ENCODE measurements at places on chromosomes 3 and 15.

- no peak for DNase-seq
Measured at GRCh38 chr3:149382101-149382467, 4.6 kb upstream of the TM4SF1 start.

- DNase-seq = no peak
Measured at GRCh38 chr15:101539930-101540329, 50.4 kb upstream of the PCSK6 start.

DNA sequence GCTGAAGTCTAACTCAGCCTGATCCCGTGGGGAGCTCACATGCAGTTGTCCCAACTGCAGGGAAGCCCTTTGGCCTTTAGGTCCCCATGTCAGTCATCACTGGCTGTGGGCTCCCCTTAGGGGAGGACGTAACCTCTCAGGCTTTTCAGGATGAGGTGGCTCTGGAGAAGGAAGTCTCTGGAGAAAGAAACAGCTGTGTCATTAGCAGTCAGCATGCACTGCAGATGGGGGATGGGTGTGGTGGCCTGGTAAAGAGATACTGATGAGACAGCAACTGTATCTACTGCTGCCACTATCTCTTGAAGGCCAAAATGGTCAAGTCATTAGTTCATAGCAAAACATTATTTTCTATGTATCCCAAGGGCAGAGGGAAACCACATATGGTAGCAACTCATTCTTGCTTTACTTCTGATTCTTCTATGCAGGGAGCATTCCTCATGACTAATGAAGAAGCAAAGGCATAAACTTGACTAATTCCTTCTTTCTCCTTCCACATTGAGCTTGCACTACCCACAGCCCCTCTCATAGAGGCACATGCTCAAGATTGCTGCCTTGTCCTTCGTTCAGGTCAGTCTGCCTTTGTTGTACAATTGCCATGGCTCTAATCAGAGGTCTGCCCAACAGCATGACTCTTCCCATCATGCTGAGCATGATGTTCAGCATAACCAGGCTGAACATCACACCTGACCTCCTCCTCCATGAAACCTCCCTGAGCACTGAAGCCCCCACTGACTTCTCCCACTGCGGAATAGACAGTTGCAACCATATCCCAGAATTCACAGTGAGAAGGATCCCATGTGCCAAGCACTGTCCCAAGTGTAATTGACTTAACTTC is 47.8 kb upstream of the TMEM158 start:
- no peak for DNase-seq

- DNase-seq = no peak
Measured at GRCh38 chr15:60208709-60209108, 189.1 kb downstream of the ANXA2 start.

- DNase-seq = no peak
Measured at GRCh38 chr3:102307442-102307841, 127.4 kb upstream of the ZPLD1 start.

DNA sequence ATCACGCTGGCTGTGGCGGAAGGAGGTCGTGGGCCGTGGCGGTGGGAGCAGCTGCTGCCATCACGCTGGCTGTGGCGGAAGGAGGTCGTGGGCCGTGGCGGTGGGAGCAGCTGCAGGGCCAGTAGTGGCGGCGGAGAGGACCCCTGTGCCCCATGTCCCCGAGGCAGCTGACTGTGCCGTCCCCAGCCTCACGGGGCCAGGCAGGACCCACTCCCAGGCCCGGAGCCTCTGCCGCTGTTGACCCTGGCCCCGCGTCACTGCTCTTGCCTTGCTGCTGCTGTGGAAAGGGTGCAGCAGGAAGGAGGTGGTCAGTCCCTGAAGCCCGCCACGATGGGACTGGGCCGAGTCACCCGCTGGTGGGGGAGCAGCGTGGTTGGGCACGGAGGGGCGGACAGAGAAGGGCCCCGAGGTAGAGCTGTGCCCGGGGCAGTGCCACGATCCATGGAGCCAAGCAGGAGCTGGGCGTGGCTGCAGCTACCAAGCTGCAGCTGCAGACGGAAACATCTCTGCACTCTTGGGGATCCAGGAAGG is 71.2 kb downstream of the GLB1 start:
- no peak for DNase-seq

DNA sequence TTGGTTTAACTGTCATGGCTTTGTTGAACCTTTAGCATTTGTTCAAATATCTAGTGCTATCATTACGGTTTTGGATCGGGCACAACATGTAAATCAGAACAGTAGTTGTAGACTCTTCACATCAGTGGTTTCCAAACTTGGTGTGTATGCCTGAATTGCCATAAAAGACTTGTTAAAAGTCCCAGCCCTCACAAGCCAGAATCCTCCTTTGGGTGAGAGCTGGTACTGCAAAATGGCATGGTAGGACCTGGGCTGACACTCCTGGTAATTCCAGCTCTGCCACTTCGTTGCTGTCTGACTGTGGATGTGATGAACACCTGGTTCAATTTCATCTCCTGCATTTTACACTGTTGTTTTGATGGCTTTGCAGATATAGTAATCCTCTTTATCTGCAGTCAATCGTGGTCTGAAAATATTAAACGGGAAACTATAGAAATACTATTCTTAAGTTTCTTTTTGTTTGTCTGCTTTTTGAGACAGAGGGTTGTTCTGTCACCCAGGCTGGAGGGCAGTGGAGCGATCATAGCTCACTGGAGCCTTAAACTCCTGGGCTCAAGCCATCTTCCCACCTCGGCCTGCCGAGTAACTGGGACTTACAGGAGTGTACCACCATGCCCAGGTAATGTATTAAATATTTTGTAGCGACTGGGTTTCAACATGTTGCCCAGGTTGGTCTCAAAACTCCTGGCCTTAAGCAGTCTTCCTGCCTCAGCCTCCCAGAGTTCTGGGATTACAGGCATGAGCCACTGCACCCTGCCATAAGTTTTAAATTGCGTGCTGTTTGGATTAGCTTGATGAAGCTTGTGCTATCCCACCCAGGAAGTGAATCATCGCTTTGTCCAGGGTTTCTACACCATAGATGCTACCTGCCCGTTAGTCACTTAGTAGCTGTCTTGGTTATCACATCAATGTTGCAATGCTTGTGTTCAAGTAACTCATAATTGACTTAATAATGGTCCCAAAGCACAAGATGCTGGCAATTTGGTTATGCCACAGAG is 61.6 kb downstream of the RAB7A start:
- peak; percentile 69 for DNase-seq

GRCh38 chr15:80779658-80780415 is 667 bp downstream of the CEMIP start:
- DNase-seq = no peak

GRCh38 chr3:107739227-107739626 is 216.5 kb downstream of the BBX start:
- no peak for DNase-seq

DNA sequence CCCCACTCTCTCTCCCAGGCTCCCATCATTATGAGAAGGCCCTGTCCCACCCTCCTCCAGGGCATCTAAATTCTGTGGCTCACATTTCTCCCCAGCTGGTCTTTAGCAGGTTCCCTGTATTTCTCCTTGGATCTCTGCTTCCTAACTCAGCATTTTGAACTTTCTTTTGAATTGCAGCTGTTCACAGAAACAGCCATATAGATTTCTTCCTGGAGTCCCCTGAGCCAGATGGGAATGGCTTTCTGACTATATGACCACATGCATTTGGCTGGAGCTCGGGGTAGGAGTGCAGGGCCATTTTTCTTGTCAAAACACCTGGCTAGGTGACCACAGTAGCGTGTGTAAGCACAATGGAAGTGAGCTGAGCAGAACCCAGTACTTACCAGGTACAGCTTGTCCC is 22.0 kb downstream of the RBP2 start:
- DNase-seq = no peak

- no peak for DNase-seq
Measured at GRCh38 chr3:8937064-8938020, 25.9 kb downstream of the RAD18 start.

- DNase-seq = no peak
Measured at GRCh38 chr3:191919491-191920026, 458.6 kb downstream of the PYDC2 start.

DNA sequence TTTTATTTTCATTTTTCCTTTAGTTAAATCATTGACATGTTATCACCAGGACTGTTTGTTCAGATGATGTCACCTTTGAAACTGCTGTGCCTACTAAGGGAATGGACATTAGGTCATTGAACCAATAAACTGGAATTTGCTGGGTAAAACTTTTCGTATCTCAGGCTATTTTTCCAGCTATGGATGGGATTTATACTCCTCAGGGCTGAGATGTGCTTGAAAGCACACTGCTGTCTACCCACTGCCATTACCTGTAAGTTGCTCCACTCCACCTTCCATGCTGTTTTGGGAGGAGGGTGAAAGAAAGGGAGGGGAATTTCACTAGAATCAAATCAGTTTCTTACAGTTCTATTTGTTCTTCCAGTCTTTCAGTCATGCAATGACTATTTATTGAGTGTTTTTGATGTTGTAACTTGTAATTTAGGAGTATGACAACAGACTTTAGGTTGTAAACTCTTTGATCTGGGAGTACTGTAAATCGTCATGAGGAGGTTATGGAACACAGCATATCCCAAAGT is 11.3 kb downstream of the EHD4 start:
- no peak for DNase-seq
